ENCODE measurements at places on chromosomes 7 and 10.

DNA sequence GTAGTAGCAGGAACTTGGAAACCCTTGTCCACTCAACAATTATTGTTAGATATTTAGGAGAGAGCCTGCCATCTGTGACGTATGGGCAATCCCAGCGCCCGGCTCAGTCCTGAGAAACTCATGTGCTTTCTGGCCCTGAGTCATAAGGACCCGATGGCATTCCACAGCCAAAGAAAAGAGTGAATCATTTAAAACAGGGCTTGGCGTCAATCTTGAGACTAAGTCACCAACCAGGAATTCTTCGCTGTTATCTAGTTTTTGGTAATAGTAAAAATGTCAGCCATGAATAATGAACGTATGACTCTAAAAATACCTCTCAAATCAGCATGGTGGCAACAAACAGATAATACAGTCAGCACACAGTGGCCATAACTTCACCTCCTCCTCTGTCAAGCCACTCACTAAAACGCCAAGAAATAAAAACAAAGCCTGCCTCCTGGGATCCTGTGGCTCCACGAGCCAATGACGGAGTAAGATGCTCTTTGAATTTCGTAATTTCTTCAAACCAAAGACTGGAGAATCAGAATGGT, 140.8 kb downstream of the ADAM12 start:
- DNase-seq = peak; percentile 70

GRCh38 chr10:46226232-46226631, 60.6 kb upstream of the ANTXRL start:
- DNase-seq = peak; percentile 8

DNA sequence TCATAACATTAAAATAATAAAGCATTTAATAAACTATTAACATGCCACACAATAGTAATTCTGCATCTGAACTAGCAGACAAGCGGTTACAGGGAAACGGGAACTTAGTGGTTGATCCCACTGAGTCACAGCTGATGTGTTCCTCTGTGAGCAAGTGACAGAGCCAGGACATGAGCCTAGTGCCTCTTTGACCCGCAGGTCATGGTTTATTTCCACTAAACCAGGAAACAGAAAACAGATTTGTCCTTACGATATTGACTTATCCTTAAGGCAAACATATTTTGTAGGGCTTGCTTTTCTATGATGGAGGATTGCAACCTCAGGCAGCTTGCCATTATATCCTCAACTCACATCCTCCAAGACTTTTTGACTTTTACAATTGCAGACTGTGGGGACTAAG, 987.3 kb downstream of the CCSER2 start:
- no peak for DNase-seq

GRCh38 chr7:50806143-50806542, 23.4 kb upstream of the GRB10 start:
- DNase-seq = no peak

DNA sequence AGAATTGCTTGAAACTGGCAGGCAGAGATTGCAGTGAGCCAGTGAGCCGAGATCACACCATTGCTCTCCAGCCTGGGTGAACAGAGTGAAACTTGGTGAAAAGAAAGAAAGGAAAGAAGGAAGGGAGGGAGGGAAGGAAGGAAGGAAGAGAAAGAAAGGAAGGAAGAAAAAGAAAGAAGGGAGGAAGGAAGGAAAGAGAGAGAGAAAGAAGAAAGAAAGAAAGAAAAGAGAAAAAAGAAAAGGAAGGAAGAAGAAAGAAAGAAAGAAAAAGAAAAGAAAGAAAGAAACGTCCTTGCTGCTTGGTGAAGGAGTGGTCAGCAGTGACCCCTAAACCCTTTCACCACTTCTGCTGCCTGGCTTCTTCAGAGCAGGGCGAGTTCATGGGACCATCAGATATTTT, 147.1 kb upstream of the MYO3A start:
- no peak for DNase-seq

DNA sequence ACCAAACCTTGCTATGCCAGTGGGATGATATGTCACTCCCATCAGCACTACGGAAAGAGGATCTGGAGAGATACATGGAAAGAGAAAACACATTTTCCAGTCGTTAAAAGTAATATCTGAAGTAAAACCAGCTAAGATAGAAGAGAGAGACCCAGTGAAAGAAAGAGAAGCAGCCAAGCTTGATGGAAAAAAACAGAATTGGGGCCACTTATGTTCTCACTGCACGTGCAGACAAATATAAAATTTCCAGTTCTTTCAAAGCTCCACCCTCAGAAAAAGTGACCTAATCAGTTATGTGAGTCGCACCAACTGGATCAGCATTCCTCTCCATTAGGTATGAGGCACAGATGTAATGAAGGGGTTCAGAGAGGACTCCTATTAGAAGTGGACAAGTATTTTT, 266.1 kb downstream of the MTERF1 start:
- DNase-seq = no peak

DNA sequence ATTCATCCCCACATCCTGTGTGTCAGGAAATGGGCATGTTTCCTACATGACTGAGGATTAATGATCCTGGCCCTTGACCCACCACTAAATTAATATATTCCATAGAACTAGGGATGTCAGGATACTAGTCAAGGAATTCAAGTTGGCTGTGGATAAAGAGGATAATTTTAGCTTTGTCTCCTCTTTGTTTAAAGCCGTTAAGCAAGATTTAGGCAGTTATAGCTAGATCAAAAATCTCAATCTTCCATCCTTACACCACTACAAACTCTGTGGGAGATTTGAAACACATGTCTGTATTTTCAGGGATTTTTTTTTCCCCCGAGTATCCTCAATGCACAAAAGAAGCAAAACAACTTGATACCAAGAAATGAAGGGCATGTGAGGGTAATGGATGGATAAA, 417.1 kb downstream of the MAGI2 start:
- no peak for DNase-seq

DNA sequence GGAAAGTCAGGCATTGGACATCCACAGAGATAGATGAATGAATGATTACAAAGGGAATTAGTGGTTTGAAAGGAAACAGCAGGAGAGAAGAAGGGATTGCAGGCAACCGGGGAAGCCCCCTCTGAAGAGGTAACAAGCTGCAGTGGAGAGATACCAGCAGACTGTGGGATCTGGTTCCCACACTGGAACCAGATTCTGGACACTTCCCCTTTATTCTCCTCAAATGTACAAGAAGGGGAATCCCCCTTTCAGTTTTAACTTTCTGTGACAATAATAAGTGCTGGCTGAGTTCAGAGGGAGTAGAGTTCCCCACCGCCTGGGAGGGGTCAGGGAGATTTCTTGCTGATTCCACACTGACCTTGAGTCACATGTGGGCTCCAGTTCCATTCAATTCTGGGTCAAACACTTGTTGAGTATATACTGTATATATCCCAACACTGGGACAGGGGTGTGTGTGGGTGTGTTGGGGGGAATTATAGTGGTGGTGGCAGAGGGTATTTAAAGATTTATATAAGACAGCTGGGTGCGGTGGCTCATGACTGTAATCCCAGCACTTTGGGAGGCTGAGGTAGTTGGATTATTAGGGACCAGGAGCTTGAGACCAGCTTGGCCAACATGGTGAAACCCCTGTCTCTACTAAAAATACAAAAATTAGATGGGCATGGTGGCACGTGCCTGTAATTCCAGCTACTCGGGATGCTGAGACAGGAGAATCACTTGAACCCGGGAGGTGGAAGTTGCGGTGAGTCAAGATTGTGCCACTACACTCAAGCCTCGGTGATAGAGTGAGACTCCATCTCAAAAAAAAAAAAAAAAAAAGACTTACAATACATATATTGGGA, 16.5 kb upstream of the DDIT4 start:
- no peak for DNase-seq

- DNase-seq = no peak
Observed at GRCh38 chr10:89134963-89135362, 72.2 kb downstream of the CH25H start.

DNA sequence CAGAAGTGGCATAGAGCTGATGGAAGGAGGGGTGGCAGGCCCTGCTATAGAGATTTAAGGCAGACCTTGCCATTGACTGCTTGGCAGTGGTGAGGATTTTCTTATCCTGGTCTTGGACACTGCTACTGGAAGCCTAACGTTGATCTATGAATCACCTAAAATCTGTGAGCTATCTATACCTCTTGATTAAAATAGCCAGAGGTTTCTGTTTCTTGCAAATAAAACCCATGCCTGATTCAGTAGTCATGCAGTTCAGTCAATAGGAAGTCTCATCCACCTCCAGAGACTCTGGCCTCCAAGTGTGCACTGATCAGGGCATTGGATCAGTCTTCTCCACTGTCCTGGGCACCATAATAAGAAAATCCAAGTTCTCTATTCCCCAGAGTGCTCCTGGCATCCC, 286.5 kb downstream of the PTEN start:
- DNase-seq = no peak

DNA sequence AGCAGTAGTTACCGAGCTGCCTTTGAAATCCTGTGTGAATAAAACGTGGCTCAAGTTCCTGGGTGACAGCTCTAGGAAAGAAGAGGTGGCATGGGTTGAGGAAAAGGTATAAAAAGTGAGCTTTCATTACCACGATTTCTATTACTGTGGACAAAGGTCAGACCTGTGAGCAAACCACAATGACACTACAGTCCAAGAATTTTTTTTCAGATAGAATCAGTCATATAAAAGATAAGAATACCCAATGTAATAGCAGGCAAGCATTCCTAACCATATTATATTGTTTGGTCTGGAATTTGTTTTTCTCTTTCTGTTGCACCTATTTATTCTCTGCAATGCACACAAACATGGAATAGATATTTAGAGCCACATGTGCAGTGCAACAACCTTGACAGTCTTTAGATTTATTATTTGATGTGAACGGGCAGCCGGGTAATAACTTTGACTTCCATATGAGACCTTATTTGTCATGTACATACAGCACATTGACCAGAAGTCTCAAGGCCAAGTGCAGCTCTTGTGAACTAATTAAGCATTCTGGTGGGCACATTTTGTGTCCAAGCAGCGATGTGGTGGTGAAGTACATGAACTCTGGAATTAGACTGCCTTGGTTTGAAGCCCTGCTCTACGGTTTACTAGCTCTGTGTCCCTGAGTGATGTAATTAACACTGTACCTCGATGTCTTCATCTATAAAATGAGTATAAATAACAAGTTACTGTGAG, 156.8 kb downstream of the NRCAM start:
- DNase-seq = no peak

GRCh38 chr10:4684434-4684833, 141.6 kb upstream of the AKR1E2 start:
- DNase-seq = no peak

DNA sequence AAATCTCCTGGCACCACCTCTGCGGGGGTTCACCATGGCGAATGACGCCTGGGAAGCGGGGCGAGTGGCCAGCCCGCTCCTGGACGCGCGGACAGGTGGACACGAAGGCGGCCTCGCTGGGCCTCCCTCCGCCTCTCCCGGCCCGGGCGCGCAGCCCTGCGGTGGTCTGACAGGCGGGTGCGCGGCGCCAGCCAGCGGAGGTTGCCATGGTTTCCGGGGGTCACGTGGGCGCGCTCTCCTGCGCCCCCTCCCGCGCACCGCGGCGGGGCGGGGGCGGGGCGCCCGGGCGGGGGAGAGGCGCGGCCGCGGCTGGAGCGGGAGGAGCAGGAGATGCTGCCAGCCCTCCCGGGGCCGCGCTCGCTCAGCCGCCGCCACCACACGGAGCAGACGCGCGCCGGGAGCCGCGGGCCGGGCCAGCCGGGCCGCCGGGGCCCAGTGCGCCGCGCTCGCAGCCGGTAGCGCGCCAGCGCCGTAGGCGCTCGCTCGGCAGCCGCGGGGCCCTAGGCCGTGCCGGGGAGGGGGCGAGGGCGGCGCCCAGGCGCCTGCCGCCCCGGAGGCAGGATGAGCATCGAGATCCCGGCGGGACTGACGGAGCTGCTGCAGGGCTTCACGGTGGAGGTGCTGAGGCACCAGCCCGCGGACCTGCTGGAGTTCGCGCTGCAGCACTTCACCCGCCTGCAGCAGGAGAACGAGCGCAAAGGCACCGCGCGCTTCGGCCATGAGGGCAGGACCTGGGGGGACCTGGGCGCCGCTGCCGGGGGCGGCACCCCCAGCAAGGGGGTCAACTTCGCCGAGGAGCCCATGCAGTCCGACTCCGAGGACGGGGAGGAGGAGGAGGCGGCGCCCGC, at the start of gene PRKAR2B:
Gene PRKAR2B, plus strand, starts transcription at position 359 of the 848 bp plus-strand sequence. Its CDS starts 203 bp downstream, at position 562.
- DNase-seq = peak; percentile 93

- DNase-seq = peak; percentile 41
Observed at GRCh38 chr10:113020838-113021237, 70.8 kb downstream of the TCF7L2 start.

- DNase-seq = no peak
Observed at GRCh38 chr7:74047804-74048380, 19.9 kb downstream of the ELN start.

DNA sequence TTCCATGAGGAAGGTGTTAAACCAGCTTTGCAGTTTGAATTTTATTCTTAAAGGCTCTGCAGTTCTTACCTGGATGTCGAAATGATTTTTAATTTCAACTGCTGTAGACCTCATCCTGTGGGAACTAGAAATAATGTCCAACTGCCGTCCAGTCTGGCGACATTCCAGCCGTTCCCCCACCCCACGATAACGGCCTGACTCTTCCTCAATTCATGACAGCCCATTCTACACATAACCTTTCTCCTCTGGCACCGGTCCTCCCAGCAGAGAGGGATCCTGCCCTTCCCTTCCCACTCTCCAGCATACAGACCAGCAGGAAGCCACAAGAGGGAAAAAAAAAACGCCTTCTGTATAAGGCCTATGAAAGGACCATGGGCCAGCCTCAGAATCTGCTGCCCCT, 51.8 kb upstream of the PRR15 start:
- no peak for DNase-seq

- no peak for DNase-seq
Observed at GRCh38 chr7:135704698-135705097, 23.3 kb downstream of the SLC13A4 start.

DNA sequence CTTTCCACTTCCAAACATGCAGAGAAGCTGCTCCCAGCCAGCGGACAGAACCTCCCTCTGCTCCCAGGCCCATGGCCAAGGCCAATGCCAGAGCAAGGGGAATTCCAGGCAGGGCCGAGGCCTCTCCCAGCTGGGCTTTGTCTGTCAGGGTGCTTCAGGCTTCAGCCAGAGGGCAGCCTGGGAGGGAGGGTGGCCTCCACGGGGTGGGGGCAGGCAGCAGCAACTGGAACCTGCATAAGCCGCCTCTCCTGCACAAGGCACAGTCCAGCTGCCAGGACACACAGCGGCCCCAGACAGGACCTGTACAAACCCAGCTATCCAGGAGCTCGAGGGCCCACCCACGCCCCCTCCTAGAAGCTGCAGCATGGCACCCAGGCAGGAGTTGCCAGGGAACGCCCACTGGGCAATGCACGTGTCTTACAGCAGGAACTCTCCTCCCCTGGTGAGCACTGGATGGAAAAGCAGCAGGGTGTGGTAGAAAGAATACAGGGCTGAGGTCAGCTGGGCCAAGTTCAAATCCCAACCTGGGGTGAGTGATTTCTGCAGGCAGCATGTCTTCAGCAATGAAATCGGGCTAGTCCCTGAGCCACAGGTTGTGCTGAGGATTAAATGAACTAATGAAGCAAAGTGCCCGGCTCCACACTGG, 7.6 kb downstream of the FAM53B start:
- peak; percentile 88 for DNase-seq

GRCh38 chr10:113849946-113850345, 3.9 kb downstream of the DCLRE1A start:
- no peak for DNase-seq

- no peak for DNase-seq
Observed at GRCh38 chr10:69838853-69839252, 37.1 kb downstream of the COL13A1 start.
